SW480 (cell line): ENCODE measurements at places on chromosomes 16 and 17.

GRCh38 chr16:3909791-3910583 is 29.5 kb upstream of the CREBBP start:
- no peak for DNase-seq

GRCh38 chr17:39573447-39574298 is 34.0 kb downstream of the NEUROD2 start:
- peak; percentile 39 for DNase-seq

- no peak for DNase-seq
Measured at GRCh38 chr17:327971-328370, 24.6 kb downstream of the RPH3AL start.

DNA sequence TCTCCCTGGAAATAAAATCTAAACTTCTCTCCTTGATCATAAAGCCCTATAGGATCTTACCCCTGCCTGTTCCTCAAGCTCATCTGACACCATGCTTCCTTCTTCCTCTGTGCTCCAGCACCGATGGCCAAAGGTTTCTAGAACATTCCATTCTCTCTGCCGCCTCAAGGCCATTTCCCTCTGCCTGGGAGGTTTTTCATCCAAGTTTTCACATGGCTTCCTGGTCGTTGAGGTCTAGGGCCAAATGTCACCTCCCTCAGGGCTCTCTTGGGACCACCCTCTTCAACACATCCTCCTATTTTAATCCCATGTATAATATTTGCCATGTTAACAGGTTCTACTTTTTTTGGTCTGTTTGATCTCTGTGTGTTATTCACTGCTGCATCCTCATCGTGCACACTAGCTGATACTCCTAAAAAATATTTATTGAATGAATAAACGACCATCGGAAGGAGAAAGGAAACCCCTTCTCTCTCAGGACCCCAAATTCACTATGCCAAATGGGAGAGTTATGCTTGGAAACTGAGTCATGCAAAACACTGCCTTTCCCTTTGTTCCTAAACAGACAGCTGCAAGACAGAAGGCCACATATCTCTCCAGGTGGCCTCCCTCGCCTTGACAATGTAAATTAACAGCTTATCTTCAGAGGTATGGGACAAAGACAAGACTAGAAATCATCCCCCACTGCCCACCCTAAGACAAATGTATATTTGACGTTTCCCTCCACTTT is 78.5 kb downstream of the XYLT1 start:
- DNase-seq: no peak

- DNase-seq: no peak
Measured at GRCh38 chr16:86389566-86390328, 120.6 kb upstream of the FOXF1 start.

- DNase-seq: no peak
Measured at GRCh38 chr16:24214992-24215391, 41.1 kb upstream of the CACNG3 start.
